ENCODE measurements at places on chromosomes 5 and 9. TPM values are rescaled to one million over a fixed set of nuclear protein-coding genes. Genes with fewer than 3 reads are reported as not detected.

The GOLGA1 gene
- polyA plus RNA-seq = 19.0 TPM

The FAM153A gene
- 0.75 TPM for polyA plus RNA-seq

The IRF1 gene
- polyA plus RNA-seq = 16.2 TPM

The HRCT1 gene
- 0.30 TPM for polyA plus RNA-seq

The C1QTNF2 gene
- 0.73 TPM for polyA plus RNA-seq

The CBY3 gene
- 0.30 TPM for polyA plus RNA-seq

The FOXD4L6 gene
- polyA plus RNA-seq = not detected

The LRRC14B gene
- polyA plus RNA-seq = not detected

The TMEM215 gene
- 0.12 TPM for polyA plus RNA-seq

The GNAQ gene
- 66.5 TPM for polyA plus RNA-seq

The C5orf52 gene
- not detected for polyA plus RNA-seq

The SLIT3 gene
- 51.5 TPM for polyA plus RNA-seq

The C6 gene
- 3.6 TPM for polyA plus RNA-seq

- no peak for DNase-seq
These were observed 680 bp downstream of the SELENOP start for GRCh38 chr5:42810834-42811590.

GRCh38 chr9:22241611-22242010, 205.0 kb upstream of the DMRTA1 start:
- DNase-seq = no peak

GRCh38 chr9:90909747-90910283, 108.2 kb downstream of the SYK start:
- no peak for DNase-seq

DNA sequence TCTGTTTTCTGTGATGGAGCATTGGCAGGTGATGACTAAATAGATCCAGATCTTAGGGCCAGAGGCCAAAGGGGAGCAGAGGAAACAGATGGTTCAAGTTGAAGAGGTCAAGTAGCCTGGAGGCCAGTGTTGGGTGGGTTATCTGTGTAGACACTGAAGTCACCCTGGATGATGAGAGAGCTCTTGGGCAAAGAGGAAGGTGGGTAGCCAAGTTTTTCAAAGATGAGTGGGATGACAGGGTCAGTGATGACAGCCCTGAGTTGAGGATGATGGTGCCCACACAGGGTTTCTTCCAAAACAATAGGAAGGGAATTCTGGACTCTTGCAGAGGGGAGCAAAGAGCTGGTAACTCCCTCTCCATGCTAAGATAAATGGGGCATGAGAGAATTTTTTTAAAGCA, 76.6 kb downstream of the CD180 start:
- DNase-seq = no peak

GRCh38 chr5:134604908-134605307, 27.7 kb downstream of the SAR1B start:
- DNase-seq = no peak

- no peak for DNase-seq
These were observed 12.6 kb downstream of the RCL1 start for GRCh38 chr9:4805191-4805918.

GRCh38 chr5:95949810-95950209, 11.8 kb downstream of the ELL2 start:
- DNase-seq = no peak

GRCh38 chr9:129712634-129713401, 40.0 kb downstream of the PTGES start:
- DNase-seq = no peak

DNA sequence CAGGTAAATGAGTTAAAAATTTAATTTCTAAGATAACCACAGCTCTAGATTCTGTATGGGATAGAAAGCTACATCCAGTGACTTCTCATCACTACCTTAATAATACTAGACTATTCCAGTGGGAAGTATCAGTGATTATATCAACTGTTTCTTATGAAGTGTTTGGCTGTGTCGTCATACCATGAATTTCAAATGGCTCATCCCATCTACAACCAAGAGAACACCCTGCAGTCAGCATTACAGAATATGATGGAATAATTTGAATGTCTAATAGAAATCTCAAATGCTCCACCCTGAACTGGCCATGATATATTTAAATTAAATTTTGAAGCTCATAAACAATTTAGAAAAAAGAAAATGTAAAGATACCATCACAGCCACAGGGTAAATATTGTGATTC, 245.0 kb downstream of the ADAMTSL1 start:
- DNase-seq = no peak

- no peak for DNase-seq
These were observed 1052.3 kb downstream of the PTPRD start for GRCh38 chr9:9560382-9561035.

DNA sequence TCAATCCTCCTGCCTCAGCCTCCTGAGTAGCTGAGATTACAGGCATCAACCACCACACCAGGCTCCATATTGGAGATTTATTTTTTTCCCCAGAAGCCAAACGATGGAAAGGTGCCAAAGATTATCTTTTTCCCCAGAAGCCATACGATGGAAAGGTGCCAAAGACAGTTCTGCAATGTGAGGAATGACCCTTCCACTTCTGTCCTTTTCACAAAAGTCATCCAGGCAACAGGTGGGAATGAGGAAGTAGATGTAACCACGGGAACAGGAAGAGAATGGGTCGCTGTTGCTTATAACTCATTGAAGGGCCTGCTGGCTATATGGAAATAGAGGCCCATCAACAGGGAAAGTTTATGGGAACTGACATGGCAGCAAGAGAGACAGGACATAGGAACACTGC, 233.7 kb upstream of the MSX2 start:
- DNase-seq = no peak

GRCh38 chr9:21558615-21559401, 76.7 kb upstream of the IFNE start:
- DNase-seq = no peak

- DNase-seq = no peak
These were observed 32.0 kb upstream of the HAPLN1 start for GRCh38 chr5:83752700-83753099.

- no peak for DNase-seq
These were observed 71.4 kb upstream of the CAST start for GRCh38 chr5:96590796-96591195.

- no peak for DNase-seq
These were observed 143.5 kb downstream of the SPATA31D1 start for GRCh38 chr9:82132024-82132423.

DNA sequence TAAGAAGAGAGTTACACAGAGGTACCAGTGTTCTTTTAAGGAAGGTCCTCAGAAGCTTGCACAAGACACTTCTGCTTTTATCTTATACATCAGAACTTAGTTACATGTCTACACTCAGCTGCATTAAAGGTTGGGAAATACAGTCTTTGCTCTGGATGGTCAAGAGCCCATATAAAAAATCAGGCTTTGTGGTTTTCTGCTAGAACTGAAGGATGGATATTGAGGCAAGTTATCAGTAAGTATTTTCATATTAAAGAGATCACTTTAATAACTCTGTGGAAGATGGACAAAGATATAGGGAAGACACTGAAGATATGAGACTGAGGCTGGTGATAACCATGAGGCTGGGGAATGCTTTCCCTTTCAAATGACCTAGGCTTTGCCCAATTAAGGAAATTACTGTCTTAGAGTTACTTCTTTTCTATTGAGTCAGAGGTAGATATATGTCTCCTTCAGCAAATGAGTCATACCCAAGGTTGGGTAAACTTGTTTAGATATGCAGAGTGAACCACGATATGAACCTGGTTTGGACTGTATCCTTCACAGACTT, 87.0 kb upstream of the TNC start:
- no peak for DNase-seq

GRCh38 chr9:95764533-95765319, 110.8 kb upstream of the ERCC6L2 start:
- DNase-seq = no peak

DNA sequence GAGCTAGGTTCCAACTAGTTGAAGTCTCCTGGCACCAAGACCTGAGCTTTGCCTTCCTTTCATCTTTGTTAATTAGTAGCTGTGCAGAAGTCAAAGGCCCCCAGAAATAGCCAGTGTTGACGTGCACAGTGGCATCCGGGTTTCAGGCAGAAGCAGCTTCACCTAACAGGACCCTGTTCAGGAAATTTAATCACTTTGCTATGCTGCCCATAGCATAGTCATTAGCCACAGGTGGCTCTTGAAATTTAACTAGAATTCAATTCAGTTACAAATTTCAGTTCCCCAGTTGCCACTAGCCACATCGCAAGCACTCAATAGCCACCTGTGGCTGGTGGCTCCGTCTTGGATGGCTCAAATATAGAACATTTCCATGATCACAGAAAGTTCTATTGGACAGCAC, 179.1 kb downstream of the GOLPH3 start:
- DNase-seq = no peak

DNA sequence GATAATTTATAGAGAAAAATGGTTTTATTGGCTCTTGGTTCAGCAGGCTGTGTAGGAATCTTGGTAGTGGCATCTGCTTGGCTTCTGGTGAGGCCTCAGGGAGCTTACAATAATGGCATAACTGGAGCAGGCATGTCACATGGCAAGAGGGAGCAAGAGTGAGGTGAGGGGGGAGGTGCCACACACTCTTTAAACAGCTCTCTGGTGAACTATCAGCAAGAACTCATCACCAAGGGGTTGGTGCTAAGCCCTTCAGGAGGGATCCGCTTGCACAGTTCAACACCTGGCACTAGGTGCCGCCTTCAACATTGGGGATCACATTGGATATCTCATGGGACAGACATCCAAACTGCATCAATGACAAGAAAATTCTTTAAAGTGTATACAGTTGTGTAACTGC, 10.5 kb downstream of the GPBP1 start:
- DNase-seq = no peak

DNA sequence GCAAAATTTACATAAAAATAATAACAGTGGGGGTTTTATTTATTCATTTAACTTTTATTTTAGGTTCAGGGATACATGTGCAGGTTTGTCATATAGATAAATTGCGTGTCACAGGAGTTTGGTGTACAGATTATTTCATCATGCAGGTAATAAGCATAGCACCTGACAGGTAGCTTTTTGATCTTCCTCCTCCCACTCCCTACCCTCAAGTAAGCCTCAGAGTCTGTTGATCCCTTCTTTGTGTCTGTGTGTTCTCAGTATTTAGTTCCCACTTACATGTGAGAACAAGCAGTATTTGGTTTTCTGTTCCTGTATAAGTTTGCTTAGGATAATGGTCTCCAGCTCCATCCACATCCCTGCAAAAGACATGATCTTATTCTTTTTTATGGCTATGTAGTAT, 240.3 kb downstream of the KIAA0825 start:
- no peak for DNase-seq

DNA sequence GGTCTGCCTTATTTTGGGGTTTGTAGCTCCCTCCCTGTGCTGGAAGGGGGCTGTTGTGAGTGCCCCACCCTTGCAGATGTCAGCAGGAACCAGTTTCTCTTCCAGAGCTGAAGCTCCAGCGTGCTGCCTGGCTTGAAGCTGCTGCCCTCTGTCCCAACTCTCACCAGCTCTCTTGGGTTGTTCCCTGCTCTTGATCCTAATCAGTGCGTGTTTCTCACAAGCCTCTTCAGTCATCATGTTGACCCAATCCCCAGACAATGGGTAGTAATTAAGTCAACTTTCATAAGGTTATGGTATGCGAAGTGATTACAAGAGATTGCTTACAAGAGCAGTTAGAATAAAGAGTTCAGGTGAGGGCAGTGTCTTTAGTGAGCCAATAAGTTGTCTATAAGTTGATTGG, 57.0 kb downstream of the PDE8B start:
- no peak for DNase-seq

- no peak for DNase-seq
These were observed 601.1 kb downstream of the IRX1 start for GRCh38 chr5:4196744-4197143.

GRCh38 chr5:9411142-9411541, 134.7 kb downstream of the SEMA5A start:
- no peak for DNase-seq

DNA sequence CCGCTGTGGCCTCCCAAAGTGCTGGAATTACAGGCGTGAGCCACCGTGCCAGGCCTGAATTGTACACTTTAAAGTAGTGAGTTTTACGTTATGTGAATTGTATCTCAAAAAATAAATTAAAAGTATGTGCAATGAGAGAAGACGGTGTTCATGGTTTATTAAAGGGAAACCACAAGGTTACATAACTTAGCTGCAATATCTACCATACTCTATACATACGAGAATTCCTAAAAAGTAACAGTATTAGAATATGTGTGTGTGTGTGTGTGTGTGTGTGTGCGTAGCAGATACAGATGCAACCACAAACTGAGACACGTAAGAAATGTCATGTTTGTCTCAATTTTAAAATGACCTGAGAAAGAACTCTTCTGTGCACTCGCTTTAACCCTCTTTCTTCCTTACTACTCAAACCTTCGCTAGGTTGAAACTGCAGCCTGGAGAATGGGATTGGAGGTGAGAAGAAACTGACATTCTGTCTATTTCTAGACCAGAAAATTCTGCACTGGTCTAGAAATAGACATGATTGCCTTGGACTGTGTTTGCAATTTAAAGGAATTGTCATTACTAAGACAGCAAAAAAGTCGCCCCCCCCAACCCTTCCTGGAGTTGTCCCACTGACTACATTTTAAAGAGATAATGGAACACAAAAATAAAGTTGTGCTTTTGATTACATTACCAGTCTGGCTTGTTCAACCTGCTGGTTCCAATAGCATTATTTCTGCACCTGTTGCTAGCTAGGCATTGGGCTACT, 167.0 kb downstream of the RGS3 start:
- no peak for DNase-seq

GRCh38 chr5:123090661-123091297, 1.7 kb downstream of the PRDM6 start:
- DNase-seq = no peak

DNA sequence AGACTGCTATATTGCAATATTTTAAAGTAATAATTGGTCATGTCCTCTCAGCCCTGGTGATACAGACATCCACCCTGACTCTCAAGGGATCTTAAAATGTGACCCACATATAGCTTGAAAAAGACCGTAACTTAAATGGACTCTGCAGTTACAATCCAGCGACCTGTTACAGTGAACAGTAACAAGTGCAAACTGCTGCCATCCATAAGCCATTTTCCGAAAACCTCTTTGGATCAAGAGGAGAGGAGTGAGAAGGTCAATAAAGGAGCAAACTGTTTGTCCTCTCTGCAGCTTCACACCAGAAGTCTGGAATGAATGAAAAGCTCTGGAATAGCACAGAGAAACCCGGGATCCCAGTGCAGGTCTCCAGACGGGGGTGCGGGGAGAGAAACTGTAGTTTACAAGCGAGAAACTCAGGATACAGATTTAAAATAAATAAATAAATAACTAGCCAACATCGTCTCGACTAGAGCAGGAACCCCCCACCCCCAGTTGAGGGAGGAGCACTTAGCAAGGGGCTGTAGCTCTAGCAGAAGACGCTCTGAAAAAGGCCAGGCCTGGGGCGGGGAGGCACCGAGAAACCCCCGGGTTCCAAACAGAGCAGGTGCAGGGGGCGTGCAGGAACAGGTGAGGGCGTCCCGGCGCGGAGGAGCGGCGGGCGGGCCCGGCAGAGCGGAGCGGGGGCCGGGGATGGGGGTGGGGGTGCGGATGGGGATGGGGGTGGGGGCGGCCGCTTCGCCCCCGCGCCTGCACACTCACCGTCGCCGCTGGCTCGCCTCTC, 572 bp downstream of the ZDHHC21 start:
- DNase-seq = peak; percentile 35

GRCh38 chr5:58902305-58902704, 319.4 kb downstream of the RAB3C start:
- DNase-seq = no peak

All from left kidney (tissue), 8 donors.